ENCODE measurements at places on chromosomes 3 and 15.

GRCh38 chr15:83545804-83546511 lies 98.8 kb downstream of the SH3GL3 start:
- no peak for DNase-seq

DNA sequence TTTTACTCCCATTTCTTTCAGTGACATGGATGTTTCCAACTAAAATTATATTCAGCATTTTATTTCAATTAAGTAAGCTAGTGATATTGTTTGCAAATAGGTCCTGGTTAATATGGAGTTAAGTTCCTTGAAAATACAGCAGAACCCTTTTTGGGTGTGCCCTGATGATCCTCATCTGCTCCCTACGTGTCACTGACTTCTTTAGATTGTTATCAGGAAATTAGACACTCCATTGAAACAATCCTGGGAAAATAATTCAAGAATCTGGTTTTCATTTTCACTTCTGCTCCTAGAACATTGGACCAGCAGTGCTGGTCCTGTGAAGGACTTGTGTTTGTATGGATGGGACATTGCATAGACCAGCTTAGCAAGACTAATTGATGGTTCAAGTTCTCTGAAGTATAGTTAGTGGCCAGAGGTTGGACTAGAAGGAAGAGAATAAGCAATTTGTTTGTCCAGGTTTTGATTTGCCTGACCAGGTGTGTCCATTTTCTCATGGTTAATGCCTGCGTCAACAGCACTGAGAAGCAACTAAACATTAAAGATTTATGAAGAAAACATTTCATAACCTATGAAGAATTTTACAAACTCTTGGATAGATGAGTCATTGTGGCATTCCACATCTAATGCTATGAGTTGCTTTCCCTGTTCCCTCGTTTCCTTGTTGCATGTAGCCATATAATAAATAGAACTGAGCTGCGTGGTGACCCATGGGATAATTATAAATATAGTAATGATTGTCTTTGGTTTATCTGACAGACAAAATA lies 95.8 kb downstream of the ZPLD1 start:
- no peak for DNase-seq

DNA sequence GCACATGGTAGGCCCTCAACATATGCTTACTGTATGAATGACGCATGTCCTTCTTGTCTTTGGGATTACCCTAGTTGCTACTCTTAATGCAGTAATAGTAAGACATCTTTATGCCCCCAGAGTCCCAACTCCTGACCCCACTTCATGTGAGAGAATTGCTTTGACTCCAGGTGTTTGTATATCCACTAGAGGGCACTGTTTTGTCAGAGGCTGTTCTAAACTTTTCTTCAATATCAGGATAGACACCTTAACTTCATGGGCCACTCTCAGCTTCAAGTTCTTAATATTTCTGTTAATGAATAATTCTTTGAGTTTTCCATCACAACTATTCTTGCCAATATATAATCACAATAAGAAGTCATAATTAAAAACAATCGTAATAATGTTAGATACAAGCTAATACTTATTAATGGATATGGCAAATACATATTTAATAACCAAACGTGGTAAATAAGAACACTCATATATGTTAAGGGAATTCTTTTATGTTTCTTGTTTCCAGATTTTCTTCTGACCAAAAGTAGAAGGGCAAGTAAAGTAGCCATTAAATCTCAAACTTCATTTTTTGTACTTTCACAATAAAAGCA lies 337.2 kb upstream of the DNAJC19 start:
- no peak for DNase-seq

GRCh38 chr15:90839187-90840071 lies 29.0 kb upstream of the FURIN start:
- DNase-seq: no peak

DNA sequence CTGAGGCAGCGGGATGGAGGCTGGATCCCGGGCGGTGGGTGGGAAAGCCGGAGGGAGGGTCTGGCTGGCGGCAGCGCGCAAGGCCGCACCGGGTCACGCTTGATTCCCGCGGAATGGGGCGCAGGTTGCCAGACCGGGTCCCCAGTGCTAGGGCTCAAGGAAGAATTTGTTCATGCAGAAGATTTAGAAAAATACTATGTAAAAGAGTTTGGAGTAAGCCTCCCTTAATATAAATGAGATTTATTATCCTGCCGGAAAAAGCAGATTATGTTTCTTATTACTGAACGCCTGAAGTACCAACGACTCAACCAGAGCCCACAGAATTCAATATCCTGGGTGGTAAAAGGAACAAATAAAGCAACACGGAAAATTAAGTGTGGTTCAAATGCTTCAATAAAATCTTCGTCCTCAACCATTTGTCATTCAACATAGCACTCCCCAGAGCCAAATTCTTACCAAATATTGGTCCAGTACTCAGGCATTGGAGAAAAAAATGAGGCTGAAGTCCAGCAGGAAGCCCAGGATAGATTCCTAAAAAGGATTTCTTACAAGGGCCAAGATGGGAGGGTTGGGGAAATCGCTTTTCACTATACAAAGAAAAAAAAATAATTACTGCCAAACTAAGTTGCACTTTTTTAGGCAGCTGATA lies 1.2 kb upstream of the ZBTB20 start:
- DNase-seq: no peak

GRCh38 chr3:112627919-112628466 lies 12.9 kb downstream of the CCDC80 start:
- DNase-seq: no peak

DNA sequence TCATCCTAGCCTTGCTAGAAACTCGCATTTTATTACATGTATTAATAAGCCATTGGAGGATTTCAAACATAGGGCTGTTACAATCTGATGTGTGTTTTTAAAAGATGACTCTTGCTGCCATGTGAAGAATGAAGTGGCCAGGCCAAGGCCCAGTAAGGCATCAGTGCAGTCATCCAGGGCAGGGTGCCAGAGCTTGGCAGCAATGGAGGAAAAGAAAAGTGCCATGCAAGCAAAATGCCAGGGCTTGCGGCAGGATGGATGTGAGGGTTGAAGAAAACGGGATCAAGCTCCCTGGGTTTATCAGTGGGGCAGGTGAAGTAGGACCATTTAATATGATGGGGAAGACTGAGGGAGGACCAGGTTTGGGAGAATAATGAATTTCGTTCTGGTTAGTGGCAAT lies 183.6 kb downstream of the MINAR1 start:
- DNase-seq: no peak

DNA sequence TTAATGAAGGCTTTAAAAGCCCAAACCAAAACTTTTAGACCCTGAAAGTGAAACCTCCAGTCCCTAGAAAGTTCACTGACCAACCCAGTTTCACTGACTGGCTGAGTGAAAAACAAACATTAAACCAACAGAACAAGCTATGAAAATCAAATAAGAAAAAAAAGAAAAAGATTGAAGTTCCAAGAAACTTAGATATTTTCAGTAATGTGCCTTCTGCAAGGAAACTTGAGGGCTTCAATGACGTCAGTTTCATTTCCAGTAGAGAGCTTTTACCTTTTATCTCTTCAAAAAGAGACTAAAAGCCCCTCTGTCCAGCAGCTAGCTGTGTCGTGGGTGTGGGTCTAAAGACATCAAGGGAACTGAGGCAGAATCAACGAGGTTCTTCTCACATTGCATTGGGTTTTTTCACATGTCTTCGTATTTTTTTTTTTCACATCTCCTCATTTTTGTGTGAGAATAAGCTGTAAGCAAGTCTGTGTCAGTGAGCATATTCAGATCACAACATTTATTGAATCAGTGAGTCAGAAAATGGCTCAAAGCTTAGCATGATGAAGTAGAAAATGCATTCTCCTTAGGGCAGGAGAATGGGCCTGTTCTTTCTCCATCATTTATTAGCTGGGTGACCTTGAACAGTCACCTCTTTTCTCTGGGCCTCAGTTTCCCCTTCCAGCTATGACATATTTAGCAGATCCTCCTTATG lies 54.8 kb upstream of the BCL6 start:
- no peak for DNase-seq

DNA sequence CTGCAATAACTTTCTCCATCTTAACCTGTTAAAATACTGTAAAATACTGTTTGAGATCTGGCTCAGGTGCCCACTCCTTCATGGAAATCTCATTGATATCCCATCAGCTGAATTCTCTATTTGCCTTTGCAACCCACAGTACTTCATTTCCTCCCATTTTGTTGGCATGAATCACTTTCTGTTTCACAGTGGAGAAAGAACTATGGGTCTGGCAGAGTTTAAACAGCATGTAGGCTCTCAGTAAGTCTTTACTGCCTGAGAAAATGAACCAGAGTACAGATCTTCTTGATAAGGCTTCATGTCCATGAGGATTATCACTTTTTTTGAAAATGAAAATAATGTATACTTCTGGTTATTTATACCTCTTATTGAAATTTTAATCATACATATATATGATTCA lies 245.9 kb downstream of the NAALADL2 start:
- no peak for DNase-seq

- DNase-seq: no peak
Measured at GRCh38 chr3:127546970-127547733, 43.4 kb downstream of the TPRA1 start.

DNA sequence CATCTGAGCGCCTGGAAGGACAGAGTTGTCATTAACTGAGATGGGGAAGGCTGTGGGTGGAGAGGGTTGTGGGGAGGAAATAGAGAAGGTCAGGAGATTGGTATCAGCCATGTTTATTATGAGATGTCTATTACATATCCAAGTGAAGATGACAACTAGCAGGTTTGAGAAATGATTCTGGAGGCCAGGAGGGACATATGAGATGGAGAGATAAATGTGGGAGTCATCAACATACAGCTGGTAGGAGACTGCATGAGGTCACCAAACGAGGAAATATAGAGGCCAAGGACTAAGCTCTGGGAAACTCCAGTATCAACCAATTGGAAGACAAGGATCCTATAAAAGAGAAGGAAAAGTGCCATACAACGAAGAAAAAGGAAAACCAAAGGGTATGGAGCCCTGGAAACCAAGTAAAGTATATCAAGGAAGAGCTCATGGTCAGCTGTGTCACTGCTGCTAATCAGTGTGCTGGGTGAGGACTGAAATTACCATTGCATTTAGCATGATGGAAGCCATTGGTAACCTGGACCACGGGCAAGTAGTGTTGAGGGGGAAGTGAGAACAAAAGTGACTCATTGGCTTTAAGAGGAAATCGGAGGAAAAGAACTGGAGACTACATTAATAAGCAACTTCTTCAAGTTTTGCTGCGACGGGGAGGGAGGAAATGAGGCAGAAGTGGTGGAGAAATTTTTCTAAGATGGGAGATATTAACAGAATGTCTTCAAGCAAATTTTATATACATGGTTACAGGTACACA lies 14.0 kb upstream of the UACA start:
- no peak for DNase-seq

DNA sequence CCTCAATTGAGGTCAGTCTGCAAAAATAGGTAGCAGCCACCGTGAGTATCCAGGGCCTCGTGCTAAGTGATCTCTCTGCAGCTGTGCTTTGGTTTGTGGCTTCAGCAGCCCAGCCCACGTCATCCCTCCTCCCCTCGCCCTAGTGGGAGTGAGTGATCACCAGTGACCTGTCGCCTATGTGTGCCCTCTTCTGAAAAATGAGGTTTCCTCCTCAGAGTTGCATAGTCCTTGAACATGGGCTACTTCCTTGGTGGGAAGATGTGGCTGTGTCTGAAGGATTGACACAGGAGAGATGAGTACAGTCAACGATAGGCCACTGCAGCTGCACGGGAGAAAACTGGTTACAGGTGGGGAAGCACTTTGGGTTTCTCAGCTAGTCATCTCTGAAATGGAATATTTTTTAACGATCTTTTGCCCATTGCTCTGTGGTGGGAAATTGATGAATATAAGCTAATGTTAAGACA lies 144.8 kb upstream of the BHLHE40 start:
- DNase-seq: no peak

DNA sequence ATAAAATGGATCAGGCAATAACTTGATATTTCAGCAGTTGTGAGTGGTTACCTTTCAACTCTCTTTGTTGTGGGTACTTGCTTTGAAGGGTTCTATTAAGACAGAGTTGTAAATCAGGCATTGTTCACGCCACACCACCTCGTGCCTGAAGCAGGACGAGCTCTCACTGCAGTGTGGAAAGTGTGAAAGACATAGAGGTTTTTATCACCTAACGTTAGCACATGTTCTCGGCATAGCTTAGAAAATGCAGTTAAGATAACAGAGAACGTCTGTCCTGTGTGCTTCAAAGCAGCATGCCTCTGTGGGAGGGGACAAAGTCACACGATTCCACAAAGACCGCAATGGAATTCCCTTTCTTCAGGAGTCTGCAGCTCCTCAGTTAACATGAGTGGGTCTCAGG lies 7.8 kb downstream of the ADAMTS17 start:
- no peak for DNase-seq

GRCh38 chr3:172965256-172965655 lies 175.8 kb downstream of the SPATA16 start:
- no peak for DNase-seq

GRCh38 chr15:40040293-40040635 lies 1.3 kb upstream of the SRP14 start:
- DNase-seq: no peak

DNA sequence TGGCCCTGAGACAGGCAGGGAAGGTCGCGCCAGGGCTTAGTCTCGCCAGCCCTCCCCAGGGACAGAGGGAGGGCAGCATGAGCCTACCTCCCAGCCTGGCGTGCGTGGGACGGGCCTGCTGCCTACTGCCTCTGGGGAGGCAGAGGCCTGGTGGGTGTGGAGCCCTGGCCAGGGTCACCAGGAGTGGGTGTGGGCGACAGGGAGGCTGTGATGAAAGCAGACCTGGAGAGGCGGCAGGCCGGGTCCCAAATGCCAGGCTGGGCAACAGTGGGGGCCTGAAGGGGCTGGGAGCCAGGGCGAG lies 33.1 kb downstream of the PLXNA1 start:
- DNase-seq: no peak

- no peak for DNase-seq
Measured at GRCh38 chr3:14509796-14510100, 30.4 kb downstream of the GRIP2 start.

DNA sequence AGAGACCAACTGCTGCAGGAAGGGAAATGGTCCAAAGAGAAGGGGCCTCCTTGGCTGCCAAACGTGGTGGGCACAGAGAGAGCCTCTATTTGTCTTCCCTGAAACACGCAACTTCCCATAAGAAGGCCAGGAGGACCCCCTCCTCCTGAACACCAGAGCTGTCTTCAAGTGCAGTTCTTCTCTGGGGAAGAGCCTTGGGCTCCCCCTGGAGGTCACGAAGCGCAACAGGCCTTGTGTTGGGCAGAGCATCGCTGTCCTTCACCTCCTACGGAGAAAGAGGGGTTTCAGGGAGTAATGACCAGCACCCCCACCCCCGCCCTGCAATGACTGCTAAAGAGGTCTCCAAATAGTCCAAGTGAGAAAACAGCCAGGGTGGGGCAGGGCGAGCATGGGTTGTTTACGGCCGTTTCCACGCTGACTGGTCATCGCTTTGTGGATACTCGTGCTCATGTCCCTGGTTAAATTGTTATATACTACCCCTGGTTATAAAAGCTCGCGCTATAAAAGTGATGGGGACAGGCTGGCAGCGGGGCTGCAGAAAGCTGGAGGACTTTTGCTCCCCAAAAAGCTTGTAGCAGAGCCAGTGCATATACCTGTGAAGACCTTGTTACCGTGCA lies 397.5 kb upstream of the ATP10A start:
- DNase-seq: no peak

Measured in cortex of kidney (tissue), 1 donor.